NCI-H187 (cell line): ENCODE measurements at places on chromosomes 13 and 19.

GRCh38 chr19:53991224-53992113, at the start of gene CACNG6:
CACNG6 (plus strand) TSS chr19:53991637; CDS start chr19:53992878, 1,241 bp downstream.
- DNase-seq = no peak

DNA sequence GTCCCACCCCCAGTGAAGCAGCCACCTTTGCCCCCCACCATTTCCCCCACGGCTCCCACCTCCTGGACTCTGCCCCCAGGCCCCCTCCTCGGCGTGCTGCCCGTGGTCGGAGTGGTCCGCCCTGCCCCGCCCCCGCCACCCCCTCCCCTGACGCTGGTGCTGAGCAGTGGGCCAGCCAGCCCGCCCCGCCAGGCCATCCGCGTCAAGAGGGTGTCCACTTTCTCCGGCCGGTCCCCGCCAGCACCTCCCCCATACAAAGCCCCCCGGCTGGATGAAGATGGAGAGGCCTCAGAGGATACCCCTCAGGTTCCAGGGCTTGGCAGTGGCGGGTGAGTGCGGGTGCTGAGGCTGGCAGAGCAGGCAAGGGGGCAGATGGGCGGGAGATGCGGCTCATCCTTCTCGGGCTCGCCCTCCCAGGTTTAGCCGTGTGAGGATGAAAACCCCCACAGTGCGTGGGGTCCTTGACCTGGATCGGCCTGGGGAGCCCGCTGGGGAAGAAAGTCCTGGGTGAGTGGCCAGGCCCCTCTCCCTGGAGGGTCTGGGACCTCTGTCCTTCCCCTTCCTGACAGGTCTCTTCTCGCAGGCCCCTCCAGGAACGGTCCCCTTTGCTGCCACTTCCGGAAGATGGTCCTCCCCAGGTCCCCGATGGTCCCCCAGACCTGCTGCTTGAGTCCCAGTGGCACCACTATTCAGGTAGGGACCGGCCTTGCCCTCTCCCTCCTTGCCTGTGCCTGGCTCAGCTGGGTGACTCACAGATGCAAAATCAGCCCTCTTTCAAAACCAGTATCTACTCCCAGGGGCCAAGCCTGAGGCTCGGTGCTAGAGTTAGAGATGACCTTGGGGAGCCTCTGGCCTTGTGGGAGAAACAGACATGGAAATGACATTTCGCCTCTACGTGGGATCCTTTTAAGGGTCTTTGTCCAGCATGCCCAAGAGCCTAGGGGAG, 8.8 kb downstream of the IGFLR1 start:
- DNase-seq = no peak

GRCh38 chr19:8396563-8397203, 6.5 kb downstream of the RAB11B start:
- no peak for DNase-seq

DNA sequence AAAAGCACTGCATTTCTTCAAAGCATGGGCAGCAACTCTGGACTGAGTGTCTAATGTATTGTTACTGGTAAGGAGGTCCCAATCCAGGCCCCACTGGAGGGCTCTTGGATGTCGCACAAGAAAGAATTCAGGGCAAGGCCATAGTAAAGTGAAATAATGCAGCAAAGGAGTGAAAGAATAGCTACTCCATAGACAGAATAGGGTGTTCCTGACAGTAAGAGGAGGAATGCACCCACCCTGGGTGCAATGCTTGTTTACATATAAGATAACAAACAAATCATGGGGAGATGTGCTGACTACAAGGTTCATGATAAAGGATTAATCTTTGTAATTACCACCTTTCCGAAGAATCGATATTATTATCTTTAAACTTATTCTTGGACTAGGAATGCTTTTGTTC, 58.8 kb upstream of the ABCC4 start:
- no peak for DNase-seq

GRCh38 chr19:56705939-56706338, 34.4 kb upstream of the ZNF835 start:
- no peak for DNase-seq

DNA sequence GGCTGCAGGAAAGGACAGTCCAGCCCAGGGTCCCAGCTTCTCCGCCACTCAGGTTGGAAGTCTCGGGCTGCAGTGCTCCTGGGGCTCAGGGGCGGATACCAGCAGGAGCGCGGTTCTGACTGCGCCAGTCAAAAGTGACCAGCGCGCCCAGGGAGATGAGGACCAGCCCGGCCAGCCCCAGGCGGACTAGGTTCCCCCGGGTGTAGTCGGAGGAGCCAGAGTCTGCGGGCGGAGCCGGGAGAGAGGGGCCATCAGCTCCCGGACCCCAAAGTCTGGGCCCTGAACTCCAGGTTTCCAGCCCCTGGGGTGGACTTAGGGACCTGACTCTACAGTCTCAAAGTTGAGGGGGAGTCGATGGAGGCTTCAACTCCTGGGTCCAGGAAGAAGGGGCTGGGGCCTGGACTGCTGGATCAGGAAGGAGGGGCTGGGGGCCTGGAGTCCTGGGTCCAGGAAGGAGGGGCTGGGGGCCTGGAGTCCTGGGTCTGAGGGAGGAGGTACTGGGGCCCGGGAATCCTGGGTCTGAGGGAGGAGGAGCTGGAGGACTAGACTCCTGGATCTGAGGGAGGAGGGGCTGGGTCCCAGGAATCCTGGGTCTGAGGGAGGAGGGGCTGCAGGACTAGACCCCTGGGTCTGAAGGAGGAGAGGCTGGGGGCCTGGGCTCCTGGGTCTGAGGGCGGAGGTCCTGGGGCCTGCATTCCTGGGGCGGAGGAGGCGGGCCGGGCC, 5.3 kb downstream of the OSCAR start:
- DNase-seq = no peak

- DNase-seq = no peak
These were observed 107.8 kb upstream of the TNFSF11 start for GRCh38 chr13:42466123-42466522.

DNA sequence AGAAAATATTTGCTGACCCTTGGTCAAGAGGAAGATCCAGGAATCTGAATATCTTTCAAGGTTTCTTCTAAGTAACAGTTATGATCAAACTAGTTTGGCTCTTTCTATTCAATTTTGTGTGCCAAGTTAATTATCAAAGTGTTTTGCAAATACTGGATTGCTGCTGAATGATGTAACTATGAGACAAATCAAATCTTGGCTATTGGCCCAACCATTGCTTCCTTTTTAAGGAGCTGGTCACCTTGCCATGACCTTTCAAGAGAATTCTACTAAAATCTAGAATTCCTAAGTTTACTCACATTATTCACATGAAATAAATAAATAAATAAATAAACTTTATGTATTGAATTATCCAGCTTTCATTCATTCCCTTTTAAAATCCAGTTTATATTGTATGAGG, 371.8 kb downstream of the SLITRK6 start:
- DNase-seq = no peak

DNA sequence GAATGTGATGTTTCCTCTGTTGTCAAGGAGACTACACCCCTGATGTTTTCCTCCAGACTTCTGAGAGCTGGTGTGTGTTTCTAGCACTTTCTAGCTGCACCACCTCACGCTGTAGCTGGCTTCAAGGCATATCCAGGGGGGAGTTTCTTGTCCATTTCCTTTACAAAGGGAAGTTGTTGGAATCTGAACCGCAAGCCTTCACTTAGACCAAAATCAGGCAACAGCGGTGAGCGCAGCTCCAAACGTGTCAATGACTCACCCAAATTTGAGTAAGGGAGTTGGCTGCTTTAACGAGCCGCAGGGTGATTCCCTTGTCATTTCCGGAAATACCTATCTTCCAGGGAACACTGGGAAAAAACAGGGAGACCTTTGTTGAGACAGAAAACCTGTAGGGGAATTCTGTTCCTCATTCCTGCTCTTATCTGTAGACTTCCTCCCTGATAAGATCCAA, 2.5 kb downstream of the LDLR start:
- no peak for DNase-seq
